AG04449 (cell line): ENCODE measurements at places on chromosomes 1 and 21.

DNA sequence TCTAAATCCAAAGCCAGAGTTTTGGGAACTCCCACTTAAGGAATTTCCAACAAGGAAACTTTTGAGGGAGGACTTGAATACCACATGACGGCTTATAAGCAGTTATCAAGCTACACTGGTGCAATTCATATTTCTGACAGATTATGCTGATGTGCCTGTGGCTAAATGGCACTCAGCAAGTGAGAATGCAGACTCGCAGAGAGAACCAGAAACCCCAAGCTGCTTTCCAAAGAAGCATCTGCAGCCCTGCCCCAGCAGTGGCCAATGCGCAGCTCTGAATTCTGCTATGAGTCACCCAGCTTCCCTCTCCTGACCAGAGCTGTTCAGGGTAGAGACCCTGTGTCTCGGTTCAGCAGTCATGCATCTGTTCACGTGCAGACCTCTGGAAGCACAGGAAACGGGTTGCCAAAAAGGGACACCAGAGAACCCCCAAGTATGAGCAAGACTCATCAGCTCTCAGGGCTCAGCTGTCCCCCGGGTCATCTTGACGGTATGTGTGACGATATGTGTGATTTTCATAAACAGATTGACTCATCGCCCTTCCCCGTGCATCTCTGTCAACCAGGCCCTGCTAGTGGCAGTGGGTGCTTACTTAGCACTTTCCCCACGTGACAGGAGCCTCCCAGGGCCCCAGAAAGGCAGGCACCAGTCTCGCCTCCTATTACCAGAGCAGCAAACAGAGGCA is 76.3 kb downstream of the ITPKB start:
- DNase-seq = peak; percentile 92

DNA sequence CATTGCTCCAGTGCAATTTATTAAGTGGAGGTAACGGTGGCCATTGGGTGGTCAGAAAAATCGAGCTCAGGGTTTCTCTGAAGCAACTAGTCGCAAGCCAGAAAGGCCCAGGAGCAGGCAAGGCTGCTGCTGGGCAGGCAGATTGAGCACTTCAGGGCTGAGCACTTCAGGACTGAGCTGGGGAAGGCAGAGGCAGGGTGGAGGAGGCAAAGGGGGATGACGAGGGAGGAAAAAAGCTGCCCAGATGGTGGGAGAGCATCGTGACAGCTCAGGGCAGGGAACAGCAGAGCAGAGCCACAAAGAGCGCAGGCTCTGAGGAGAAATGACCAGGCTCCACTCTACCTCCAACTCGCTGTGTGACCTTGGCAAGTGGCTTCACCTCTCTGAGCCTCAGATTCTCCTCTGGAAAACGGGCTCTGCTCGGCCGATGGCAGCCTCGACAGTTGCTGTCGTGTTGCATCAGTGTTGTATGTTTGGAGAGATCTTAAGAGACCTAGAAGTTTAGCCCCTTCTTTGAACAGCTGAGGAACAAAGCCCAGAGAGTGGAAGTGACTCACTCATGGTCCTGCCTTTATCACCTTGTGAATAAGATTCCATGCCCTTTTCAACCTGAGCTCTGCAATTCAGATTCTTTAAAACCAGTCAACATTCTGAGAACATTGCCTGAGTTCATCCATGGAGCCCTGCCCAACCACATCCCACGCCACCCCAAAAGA is 141.4 kb downstream of the SYF2 start:
- DNase-seq = no peak

GRCh38 chr1:183272390-183272848 is 86.4 kb downstream of the LAMC2 start:
- DNase-seq = peak; percentile 97

GRCh38 chr1:17764591-17764990 is 9.5 kb downstream of the ACTL8 start:
- no peak for DNase-seq

DNA sequence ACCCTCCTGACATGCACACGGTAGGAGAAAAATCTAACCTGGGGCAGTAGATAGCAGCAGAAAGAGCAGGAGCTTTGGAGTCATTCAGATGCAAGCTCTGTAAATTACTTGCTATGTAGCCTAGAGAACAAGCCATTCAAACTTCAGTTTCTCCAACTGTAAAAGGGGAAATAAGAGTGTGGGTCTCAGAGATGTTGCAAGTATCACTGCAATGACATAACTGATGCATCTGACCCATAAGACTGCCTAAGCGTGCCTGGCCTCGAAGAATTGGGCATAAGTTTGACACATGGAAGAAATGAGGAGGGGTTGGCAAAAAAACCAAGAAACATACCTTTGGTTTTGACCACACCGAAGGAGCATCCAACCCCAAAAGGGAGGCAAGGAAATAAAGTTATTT is 5.2 kb downstream of the AK2 start:
- DNase-seq = no peak

- no peak for DNase-seq
Measured at GRCh38 chr1:156848461-156849150, 10.3 kb downstream of the INSRR start.

DNA sequence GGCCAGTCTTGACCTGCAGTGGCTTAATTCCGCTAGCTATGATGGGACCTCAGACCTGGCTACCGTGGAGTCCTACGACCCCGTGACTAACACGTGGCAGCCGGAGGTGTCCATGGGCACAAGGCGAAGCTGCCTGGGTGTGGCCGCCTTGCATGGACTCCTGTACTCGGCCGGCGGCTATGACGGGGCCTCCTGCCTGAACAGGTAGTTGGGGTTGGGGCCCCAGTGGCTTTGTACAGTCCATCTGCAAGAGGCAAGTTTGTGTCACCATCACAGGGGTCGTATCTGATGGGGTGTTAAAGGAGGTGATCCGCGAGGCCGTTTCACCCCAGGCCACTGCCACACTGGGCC is 2.9 kb downstream of the KLHL17 start:
- no peak for DNase-seq

GRCh38 chr1:40652979-40653378 is 12.5 kb downstream of the RIMS3 start:
- DNase-seq = no peak

DNA sequence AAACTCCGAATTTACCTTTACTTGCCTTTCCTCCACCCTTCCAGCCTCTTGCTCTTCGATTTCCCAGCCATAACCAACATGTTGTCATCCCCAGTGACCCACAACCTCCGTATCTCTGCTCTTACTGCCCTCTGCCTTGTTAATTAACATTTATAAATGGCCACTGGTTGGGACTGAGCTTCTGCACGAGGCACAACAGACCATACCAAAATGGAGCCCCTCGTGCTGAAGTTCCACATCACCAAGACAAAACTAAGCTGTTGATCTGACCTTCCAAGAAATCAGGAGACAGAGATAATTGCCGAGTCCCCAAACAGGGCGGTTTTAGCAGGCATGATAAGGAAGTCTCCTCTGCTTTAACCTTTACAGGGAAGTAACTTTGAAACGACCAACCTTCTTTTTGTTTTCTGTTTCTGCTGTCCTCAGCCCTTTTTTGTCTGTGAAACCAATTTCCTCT is 71.9 kb downstream of the NMNAT2 start:
- no peak for DNase-seq

- DNase-seq = no peak
Measured at GRCh38 chr1:101664726-101665125, 332.0 kb downstream of the OLFM3 start.

- no peak for DNase-seq
Measured at GRCh38 chr1:201881617-201882016, 7.1 kb upstream of the SHISA4 start.

- no peak for DNase-seq
Measured at GRCh38 chr1:219433001-219433400, 179.9 kb downstream of the ZC3H11B start.

GRCh38 chr1:61338899-61339298 is 256.5 kb downstream of the NFIA start:
- DNase-seq = no peak

GRCh38 chr1:44213222-44214112 is at the start of gene DMAP1:
TSS of gene DMAP1 (plus strand) at chr1:44213471. CDS start at chr1:44213754, 283 bp downstream.
- peak; percentile 37 for DNase-seq

DNA sequence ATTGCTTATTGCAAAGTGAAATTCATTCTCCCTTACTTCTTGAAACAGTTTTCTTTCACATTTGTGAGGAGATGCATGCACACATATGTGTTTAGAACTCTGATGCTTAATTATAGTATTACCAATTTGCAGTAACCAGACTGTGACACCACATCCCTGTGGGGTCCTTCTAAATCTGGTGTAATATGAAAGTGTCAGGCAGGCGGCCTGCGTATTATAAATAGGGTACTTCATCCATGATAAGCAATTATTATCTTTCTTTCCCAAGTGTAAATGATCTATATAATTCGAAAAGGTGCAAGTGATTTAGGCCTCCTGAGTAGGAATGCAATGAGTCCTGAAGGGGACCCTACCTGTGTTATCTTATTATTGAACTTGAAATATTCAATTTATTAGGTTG is 876 bp downstream of the EFCAB7 start:
- no peak for DNase-seq

DNA sequence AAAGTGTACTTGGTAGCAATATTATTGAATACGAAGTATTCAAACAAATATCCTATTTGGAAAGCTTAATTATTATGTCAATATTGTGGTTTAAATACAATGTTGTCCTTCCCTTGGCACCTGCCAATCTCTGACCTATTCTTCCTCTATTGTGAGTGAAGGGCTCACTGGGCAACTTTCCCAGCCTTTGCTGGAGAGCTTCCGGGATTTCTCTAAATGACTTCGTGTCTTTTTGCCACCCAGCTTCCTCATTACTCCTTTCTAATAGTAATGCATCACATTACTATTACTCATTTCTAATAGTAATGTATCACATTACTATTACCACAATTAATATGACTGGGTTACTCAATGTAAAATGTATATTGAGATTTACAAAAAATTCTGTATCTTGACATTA is 880.6 kb downstream of the BRINP3 start:
- DNase-seq = no peak

DNA sequence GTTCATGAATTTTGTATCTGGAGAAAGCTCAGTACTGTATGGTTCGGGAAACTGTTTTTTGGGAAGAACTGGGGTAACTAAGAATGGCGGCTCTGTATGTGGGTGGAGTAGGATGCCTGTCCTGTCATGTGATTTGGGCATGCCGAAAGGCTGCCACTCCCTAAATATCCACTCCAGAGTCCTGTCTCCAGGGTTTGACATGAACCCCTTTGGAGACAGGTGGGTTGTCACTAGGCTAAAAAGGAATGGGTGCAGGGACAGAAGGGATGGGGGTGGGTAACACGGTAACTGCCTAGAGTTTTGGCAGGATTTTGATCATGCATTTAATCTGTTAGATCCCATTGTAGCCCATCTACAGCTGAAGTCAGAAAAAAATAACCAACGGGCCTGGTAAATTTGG is 150.1 kb downstream of the KCNJ6 start:
- no peak for DNase-seq

GRCh38 chr1:8905582-8906191 is 27.2 kb upstream of the ENO1 start:
- DNase-seq = no peak

DNA sequence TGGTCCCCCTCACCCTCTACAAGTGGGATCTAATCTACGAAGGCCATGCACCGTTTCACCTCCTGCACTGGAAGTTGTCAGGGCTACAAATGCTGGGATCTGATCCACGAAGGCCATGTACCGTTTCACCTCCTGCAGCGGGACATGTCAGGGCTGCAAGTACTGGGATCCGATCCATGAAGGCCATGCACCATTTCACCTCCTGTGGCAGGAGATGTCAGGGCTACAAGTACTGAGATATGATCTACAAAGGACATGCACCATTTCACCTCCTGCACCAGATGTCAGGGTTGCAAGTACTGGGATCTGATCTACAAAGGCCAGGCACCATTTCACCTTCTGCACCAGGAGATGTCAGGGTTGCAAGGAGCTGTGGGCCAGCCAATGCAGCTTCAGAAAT is 7.0 kb downstream of the ALDH4A1 start:
- no peak for DNase-seq

DNA sequence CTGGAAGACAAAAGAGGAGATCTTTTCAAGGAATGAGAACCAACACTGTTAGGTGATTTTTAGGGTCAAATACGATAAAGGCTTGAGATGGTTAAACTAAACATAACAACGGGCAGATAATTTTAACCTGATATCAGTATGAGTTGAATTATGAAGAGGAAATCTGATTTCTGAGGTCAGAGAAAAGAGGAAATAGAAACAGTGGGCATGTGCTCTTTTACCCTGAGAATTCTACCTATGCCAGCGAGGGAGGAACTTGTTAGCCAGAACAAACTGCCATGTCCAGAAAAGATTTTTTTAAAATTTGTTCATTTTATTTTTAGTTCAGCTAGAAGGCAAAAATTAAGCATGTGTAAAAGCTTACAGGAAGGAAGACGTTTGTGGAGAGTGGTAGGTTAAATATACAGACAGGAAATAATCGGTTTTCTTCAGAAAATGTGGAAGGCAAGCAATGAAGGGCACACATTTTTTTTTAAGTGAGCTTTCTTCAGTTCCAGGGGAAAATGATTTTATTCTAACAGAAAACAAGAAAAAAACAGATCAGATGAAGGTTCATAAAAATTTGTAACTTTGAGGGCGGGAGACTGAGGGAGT is 1745.3 kb downstream of the MRPL39 start:
- DNase-seq = no peak

GRCh38 chr1:204124639-204125038 is 27.2 kb downstream of the ETNK2 start:
- no peak for DNase-seq

- no peak for DNase-seq
Measured at GRCh38 chr1:41313661-41314131, 47.5 kb upstream of the FOXO6 start.

DNA sequence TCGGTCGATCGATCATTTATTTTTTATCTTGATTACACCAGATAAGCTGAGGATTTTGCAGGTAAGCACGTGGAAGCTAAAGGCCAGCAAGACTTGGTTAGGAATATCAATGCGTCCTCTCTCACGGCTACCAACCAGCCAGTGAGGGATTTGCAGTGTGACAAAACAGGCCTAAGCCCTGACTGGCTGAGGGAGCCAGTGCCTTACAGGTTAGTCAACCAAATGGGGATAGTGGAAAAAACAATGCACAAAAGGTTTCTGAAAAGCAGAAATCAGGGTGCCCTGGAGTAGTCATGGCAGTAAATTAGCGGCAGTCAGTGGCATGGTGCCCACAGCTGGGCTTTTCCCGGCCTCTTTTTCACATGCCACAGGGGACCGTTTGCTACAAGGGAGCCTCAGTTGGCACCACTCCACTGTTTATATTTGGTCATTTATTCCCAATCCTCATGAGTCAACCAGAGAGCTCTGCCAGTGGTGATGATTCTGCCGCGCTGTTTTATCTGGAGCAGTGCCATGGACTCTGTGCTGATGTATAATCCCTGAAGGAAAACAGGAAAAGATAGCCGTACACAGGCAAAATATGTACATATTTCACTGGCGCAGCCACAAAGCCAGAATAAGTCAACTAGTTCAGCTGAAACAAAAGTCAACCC is 167.6 kb downstream of the RHOU start:
- peak; percentile 94 for DNase-seq

DNA sequence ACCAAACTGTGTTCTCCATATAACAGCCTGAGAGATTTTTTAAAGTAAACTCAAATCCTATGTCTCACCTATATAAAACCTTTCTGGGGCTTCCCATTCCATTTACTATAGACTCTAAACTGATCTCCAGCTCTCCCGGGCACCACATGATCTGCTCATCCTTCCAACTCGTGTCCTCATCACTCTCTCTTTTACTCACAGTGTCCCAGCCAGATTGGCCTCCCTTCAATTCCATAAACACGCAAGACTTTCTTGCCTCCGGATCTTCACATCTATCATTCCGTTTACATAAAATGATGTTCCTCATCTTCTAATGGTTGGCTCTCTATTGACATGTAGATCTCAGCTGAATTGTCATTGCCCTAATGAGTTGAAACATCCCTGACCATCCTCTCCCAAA is 59.4 kb downstream of the ZNF697 start:
- DNase-seq = no peak
